Kasumi-1 (cell line): ENCODE measurements at places on chromosomes 4 and X.
A peak's percentile ranks its signal among the peaks of the same experiment; 100 is the strongest.

DNA sequence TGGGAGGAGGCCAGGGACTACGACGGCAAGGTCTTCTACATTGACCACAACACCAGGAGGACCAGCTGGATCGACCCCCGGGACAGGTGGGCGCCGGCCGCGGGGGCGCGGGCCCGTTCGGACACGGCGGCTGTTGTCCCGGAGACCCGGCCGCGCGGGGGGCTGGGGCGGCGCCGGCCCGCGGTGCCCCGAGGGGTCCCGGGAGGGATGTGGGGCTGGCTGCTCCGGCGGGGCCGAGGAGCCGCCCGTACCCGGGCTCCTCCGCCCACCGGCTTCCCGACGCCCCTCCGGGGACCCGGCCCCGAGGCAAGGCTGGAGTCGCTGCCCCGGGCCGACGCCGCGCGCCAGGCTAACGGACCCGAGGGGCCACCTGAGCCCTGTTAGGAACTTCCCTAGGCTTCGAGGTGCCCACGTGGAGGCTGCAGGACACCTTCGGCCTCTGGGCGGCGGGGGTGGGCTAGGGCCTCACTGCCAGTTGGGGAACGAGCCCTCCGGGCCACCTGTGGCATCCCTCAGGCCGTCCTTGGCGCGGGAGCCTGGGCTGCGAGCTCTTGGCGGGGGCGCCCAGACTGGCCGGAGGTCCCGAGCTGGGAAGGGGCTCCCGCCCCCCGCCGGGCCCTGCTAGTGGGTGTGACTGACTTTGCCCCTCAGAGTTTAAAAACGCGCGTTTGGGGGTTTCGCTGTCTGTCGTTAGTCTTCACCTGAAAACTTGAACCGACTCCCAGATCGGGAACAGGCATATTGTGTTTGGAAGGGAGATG lies 660 bp downstream of the WWC2 start:
- no peak for DNase-seq

- no peak for DNase-seq
Observed at GRCh38 chr4:24279469-24279868, 304.9 kb downstream of the DHX15 start.

DNA sequence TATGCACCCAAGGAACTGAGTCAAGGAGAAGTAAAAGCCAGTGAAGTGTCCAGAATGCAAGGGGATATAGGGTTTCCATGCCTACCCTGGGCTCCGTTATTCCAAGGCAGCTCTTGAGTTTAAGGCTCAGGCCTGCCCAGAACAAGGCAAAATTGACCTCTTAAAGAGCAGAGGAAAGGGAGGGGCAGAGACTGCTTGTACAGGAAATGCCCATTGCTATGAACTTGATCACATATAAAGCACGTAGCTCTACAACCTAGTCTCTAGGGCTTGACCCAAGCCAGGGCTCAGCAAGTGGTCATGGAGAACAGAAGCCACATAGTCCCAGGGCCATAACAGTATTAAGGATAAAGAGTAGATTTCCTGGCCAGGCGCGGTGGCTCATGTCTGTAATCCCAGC lies 58.2 kb upstream of the MSN start:
- no peak for DNase-seq

GRCh38 chrX:148416142-148416541 lies 84.3 kb upstream of the AFF2 start:
- DNase-seq: no peak

DNA sequence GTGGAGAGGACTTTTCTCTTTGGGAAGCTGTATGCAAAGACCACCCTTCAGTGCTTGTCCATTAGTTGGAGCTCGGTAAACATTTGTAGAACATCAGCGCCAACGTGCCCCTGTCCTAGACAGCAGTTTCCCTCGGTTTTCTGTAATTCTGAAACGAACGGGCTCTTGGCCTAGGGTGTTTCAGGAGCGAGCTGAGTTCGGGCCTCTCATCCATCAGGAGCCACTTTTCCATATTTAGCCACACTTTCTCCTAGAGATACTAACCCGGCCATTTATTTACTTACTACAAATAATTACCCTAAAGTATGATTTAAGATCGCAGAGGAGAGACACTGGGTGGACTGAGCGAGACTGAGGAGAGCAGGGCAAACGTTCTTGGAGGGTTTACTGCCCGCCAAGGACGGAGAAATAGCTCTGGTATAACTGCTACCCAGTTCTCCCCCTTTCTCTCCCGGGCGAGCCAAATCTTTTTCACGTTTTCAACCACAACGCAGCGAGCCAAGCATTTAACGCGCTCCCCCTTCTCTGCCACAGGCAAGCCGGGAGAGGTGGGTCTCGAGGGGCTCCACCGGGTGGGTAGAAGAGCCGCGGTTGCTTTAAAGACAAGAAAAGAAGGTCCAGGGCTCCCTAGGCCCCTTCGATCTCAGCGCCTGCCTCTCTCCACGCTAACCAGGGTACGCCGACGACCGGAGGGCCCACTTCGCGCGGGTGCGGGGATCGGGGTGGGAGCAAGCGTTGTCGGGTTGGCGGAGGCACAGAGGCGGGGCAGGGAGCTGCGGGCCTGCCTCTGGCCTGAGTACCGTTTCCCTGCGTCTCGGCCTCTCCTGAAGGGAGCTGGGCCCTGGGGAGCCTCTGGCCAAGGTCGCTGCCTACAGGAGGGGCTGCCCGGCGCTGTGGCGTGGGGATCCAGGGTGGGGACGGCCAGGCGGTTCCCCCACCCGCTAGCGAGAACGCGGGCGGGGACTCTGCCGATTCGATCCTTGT lies 10.8 kb upstream of the PITX2 start:
- DNase-seq: no peak

DNA sequence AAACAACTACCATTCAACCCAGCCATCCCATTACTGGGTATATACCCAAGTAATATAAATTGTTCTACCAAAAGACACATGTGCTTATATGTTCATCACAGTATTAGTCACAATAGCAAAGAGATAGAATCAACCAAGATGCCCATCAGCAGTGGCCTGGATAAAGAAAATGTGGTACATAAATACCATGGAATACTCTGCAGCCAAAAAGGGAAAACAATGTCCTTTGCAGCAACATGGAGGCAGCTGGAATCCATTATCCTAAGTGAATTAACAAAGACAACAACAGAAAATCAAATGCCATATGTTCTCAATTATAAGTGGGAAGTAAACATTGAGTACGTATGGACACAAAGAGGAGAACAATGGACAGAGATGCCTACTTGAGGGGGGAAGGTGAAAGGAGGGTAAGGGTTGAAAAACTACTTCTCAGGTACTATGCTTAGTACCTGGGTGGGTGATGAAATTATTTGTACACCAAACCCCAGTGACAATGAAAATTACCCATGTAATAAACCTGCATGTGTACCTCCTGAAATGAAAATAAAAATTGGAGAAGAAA lies 632.1 kb upstream of the AADAT start:
- DNase-seq: no peak

- DNase-seq: no peak
Observed at GRCh38 chr4:84927428-84927827, 39.1 kb downstream of the WDFY3 start.

GRCh38 chrX:47475476-47475875 lies 7.5 kb downstream of the ZNF41 start:
- DNase-seq: no peak

GRCh38 chr4:41212616-41213203 lies 1.6 kb downstream of the APBB2 start:
- peak; percentile 23 for DNase-seq

- no peak for DNase-seq
Observed at GRCh38 chr4:139315221-139315675, 13.0 kb upstream of the NDUFC1 start.

- DNase-seq: no peak
Observed at GRCh38 chr4:55125087-55125721, at the start of gene KDR. KDR (minus strand) TSS chr4:55125595; CDS start chr4:55125293, 302 bp downstream.

GRCh38 chr4:86220121-86220520 lies 139.7 kb downstream of the MAPK10 start:
- no peak for DNase-seq

DNA sequence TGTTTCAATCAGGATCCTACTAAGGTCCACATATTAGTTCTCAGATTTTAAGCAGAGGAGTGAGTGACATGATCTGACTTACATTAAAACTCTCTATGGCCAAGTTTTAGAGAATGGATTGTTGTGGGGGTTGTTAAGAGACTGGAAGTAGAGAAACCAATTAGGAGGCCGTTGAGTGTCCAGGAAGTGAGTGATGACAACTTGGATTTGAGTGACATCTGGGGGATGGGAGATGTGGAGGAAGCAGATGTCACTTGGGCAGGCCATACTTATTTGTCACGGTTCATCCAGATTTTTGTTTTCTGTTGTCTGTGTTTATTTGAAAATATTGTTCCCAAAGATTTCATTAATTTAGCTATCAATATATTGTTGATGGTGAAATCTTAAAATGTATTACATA lies 28.3 kb downstream of the ADD1 start:
- peak; percentile 59 for DNase-seq

- DNase-seq: peak; percentile 61
Observed at GRCh38 chr4:121656269-121656641, 40.5 kb downstream of the ANXA5 start.

DNA sequence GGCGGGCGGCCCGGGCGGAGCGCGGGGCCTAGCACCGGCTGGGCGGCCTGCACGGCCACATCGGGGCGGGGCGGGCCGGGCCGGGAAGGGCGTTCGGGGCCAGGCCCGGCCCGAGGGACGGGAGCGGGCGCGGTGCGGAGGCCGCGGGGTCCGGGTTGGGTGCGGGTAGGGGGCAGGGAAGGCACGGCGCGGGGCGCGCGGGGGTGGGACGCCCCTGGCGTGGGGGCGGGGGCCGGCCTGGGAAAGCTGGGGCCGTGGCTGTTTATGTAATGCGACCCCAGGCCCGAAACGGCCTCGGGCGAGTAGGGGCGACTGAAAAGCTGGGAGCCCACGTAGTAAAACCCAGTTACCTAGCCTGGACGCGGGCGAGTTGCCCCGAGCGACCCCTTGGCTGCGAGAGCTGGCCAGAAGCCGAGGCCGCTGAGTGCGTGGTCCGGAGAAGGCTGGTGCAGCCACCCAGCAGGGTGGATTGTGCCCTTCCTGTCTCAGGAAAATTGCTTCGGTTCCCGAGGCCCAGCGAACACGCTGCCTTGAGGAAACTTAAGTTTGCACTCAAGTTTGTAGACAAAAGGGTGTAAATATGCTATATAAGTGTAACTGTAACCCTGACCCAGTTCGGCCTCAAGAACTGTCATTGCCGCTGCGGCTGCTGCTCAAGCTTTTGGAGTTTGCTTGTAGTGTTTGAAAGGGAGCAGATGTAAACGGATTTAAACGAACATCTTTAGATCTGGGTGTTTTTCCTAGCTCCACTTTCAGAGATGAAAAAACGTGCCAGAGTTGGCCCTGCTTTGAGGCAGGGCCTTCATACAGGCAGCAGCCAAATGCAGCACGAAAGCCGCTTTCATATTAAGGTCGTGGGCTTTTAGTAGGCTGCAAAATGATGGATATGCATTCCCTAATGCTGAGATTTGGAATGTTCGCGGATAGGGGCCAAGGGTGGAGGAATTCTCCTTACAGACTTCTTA lies 674 bp downstream of the SEC24B start:
- DNase-seq: peak; percentile 14

DNA sequence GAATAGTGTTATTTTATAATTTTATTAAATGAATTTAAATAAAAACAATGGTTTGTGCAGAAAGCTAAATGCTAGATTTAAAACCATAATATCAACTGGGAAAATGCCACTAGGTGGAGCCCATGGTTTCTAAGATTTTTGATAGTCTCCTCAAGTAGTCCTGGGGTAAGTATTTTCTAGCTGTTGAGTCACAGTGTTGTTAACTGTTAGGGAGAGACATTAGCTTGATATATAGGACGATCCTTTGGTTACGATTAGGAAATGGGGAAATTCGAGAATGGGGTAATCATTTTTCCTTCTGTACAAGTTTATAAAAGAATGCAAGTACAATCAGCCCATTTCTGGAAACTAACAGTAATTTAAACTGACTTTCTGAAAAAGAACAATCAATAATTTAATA lies 378.4 kb downstream of the ANKRD50 start:
- peak; percentile 89 for DNase-seq
